Stimulated activated CD8-positive, alpha-beta memory T cell treated with anti-CD3 and anti-CD28 coated beads, Interleukin-2, amount 100 ng/mL, for 48 hours (primary cell): ENCODE measurements at places on chromosomes 16 and 17.

GRCh38 chr17:78831688-78832540 is 8.7 kb downstream of the USP36 start:
- no peak for DNase-seq

DNA sequence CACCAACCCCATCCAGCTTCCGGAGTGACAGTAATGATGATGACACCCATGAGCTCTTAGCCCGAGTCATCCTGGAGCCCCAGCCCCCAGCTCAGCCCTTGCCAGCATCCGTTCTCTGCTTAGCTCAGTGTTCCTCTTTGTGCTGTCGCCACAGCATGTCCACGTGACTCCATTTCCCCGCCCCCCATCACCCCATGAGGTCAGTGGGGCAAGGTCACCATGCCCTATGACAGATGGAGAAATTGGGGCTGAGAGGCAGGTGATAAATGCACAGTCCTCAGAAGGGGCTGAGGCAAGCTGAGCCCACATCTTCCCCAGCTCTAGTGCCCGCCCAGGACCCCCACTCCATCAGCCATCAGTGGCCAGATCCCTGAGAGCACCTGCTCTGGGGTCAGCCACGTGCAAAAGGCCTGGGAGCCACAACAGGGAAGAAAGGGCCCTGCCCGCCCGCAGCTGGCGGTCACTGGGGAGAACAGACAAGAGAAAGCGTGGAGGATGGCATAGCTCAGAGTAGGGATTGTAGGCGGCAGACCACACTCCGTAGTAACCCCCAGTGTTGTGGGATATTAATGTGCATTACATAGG is 17.1 kb downstream of the ITGB4 start:
- no peak for DNase-seq

GRCh38 chr16:82911925-82912324 is 285.2 kb downstream of the CDH13 start:
- DNase-seq = no peak

- DNase-seq = no peak
Observed at GRCh38 chr17:50301891-50302584, 27.8 kb downstream of the TMEM92 start.

GRCh38 chr17:75099881-75100595 is 9.7 kb upstream of the ARMC7 start:
- no peak for DNase-seq

GRCh38 chr17:5096731-5097100 is 15.0 kb downstream of the ZNF232 start:
- no peak for DNase-seq

GRCh38 chr17:44970136-44970741 is 2.1 kb upstream of the C1QL1 start:
- no peak for DNase-seq

GRCh38 chr16:24189941-24190340 is 66.2 kb upstream of the CACNG3 start:
- no peak for DNase-seq

- no peak for DNase-seq
Observed at GRCh38 chr16:31113121-31114120, 4.0 kb upstream of the KAT8 start.

- no peak for DNase-seq
Observed at GRCh38 chr16:86619239-86619794, 41.0 kb downstream of the FOXL1 start.

GRCh38 chr17:34151102-34151501 is 104.0 kb upstream of the CCL2 start:
- DNase-seq = no peak

DNA sequence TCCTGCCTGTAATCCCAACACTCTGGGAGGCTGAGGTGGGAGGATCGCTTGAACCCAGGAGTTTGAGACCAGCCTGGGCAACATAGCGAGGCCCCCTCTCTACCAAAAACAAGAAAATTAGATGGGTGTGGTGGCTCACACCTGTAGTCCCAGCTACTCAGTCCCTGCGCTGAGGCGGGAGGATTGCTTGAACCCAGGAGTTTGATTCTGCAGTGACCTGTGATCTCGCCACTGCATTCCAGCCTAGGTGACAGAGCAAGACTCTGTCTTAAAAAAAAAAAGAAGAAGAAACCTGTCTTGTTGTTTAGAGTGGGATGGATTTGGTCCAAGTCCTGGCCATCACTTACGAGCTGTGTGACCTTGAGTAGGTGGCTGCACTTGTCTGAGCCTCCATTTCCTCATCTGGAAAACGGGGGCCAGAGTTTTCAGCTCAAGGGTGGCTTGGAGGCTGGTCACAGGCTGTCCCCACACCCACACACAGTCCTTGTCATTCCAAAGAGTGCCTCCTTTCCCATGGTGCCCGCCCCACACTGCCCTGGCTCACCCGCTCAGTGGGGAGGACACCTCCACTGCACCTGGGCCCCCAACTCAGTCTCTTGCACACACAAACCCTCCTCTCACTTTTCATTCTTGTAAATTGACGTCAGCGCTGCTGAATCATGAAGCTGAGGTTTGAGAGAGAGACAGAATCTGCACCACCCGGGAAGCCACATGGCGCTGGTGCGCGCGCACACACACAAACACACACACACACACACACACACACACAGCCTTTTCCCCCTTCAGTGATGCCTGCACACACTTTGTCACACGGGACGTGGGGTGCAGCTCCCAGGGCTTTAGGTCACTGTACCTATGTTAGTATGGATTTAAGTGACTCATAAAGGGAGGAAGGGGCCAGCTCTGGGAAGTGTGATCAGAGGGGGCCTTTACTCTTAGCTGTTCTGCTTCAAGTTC is 4.2 kb downstream of the SOCS1 start:
- DNase-seq = peak; percentile 80

DNA sequence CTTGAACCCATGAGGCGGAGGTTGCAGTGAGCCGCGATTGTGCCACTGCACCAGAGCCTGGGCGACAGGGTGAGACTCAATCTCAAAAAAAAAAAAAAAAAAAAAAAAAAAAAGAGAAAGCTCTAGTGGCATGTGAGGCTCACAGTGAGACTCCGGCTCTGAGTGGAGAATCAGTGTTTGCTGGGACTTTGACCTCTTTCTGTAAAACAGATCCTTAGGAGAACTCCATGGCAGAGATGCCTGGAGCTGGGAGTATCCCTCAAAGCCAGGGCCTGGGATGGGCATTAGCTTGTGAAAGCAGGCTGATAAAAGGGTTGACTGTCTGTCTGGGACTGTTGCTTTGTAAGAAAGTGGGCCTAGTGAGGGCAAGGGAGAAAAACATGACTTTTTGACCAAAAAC is 46.4 kb downstream of the ZNF207 start:
- no peak for DNase-seq

DNA sequence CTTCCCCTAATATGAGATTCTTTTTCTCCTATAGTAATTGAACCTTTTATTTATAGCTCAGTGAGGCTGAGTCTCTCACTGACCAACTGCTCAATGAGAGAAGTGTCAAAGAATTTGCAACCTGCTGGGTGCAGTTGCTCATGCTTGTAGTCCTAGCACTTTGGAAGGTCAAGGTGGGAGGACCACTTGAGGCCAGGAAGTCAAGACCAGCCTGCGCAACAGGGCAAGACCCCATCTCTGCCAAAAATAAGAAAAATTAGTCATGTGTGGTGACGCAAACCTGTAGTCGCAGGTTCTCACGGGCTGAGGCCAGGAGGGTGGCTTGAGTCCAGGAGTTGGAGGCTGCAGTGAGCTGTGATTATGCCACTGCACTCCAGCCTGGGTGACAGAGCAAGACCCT is 30.9 kb upstream of the CRYBA1 start:
- no peak for DNase-seq

- DNase-seq = no peak
Observed at GRCh38 chr17:17940441-17940911, 31.7 kb downstream of the TOM1L2 start.

DNA sequence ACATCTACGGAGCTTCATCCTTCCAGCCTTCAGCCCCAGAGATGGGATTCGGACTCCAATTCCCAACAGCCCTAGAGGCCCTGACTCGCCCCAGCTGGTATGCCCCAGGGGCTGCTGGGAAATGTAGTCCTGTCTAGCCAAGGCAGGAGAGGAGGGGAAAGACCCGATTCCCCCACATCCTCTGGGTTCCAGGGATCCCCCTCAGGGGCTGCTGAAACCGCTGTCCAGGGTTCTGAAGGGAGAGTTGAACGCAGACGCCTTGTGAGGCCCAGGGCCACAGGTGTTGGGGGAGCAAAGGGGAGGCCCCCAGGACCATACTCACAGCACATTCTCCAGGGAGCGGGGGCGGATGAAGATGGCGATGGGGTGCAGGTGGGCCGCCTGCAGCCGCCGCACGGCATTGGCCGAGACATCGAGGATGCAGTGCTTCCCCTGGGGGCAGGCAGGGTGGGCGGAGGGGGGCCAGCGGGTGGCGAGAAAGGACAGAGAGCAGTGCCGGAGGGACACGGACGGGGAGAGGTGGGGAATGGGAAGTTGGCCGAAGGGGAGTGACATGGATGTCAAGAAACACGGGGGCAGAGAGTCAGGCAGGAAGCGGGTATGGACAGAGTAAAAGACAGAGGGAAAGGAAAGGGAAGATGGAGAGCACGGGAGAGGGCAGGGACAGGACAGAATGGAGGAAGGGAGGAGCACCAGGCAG is 12.6 kb upstream of the ASGR1 start:
- DNase-seq = no peak

GRCh38 chr16:87493608-87494280 is 920 bp upstream of the ZCCHC14 start:
- no peak for DNase-seq
